ENCODE measurements at places on chromosomes 16 and 17.

DNA sequence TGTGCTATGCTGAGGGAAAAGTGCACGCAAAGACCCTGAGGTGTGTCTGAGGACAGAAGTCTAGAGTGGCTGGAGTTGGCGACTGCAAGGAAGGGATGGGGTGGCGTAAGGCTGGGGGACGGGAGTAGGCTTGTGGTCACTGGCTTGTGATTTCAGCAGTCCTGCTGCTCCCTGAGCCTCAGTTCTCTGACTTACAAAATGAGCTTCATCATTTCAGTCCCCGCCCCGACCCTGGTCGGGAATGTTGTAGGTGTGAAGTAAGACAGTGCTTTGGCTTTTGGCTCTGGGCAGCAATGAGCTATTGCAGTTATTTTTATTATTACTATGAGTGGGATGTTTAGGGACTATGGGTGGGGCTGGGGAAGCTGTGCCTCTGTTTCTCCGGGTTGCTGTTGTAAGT, 8.6 kb downstream of the ADGRG1 start:
- DNase-seq, result no peak

DNA sequence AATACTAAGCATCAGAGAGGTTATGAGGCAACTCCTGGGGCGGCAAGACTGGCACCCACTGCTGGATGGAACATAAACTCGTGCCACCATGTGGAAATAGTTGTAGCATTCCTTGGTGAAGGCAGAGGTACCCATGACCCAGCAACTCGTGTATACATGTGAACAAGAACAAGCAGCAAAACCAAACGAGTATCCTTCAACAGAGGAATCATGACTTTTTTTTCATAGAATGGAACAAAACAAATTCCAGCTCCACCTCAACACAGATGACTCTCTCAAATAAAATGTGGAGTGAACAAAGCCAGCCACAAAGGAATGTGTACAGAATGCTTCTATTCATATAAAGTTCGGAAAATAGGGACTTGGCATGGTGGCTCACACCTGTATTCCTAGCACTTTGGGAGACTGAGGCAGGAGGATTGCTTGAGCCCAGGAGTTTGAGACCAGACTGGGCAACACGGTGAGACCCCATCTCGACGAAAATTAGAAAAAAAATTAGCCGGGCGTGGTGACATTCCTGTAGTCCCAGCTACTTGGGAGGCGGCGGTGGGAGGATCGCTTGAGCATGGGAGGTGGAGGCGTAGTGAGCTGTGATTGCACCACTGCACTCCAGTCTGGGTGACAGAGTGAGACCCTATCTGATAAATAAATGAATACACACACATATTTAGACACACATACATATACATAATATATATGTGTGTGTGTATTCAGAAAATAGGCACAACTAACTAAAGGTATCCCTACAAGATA, 35.3 kb downstream of the B9D1 start:
- DNase-seq, result peak; percentile 93

GRCh38 chr17:36945959-36946725, 2.6 kb upstream of the AATF start:
- no peak for DNase-seq

- DNase-seq, result no peak
Observed at GRCh38 chr16:84953190-84953746, 58.1 kb downstream of the ZDHHC7 start.

DNA sequence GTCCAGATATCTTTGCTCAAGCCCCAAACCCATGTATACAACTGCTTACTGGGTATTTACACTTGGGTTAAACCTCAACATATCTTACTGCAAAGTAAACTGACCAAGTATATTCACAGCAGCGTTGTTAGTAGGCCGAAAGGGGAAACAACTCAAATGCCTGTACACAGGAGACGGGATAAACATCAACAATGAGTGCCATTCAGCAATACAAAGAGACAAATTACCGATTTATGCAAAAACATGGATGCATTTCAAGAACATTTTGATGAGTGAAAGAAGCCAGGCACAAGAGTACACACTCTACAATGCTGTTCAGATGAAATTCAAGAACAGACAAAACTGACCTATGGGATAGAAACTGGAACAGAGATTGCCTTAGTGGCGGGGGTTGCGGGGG, 136.3 kb upstream of the CACNG3 start:
- DNase-seq, result no peak

- no peak for DNase-seq
Observed at GRCh38 chr16:85905110-85906095, 6.4 kb downstream of the IRF8 start.

DNA sequence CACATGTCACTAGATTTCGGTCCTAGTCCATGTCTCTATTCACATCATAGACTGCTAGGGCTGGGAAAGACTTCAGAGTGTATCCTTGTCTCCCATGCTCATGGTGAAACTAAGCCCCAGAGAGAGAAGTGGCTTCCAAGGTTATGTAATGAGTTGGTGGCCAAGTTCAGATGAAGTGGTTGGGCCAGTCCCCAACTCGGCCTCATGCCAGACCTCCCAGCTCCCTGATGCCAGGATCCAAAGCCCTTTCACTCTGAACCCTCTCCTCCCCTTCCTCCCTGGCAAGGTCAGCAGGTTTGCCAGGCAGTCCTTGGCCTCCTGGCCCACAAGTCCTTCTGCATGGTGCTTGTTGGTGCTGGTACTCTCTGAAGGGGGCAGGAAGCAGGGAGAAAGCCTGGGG, 189.7 kb downstream of the AXIN2 start:
- DNase-seq, result no peak

DNA sequence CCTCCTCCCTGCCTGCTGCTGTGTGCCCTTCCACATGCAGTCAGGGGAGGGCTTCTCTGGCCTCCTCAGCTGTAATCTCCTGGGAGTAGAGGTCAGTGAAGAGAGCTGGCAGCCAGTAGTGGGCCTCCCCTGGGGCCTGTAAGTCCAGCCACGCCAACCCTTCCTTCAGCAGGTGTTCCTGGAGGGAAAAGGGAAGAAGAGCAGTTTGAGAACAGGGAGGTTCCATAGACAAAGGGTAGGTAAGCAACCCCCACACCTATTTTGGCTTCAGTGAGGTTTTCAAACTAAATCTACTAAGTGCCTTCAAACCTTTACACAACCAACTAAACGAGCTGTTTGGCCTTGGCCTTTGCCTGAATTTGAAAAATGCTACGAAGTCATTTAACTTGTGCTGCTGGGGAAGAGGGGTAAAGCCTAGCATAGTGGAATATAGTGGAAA, 14.2 kb downstream of the SNF8 start:
- no peak for DNase-seq

DNA sequence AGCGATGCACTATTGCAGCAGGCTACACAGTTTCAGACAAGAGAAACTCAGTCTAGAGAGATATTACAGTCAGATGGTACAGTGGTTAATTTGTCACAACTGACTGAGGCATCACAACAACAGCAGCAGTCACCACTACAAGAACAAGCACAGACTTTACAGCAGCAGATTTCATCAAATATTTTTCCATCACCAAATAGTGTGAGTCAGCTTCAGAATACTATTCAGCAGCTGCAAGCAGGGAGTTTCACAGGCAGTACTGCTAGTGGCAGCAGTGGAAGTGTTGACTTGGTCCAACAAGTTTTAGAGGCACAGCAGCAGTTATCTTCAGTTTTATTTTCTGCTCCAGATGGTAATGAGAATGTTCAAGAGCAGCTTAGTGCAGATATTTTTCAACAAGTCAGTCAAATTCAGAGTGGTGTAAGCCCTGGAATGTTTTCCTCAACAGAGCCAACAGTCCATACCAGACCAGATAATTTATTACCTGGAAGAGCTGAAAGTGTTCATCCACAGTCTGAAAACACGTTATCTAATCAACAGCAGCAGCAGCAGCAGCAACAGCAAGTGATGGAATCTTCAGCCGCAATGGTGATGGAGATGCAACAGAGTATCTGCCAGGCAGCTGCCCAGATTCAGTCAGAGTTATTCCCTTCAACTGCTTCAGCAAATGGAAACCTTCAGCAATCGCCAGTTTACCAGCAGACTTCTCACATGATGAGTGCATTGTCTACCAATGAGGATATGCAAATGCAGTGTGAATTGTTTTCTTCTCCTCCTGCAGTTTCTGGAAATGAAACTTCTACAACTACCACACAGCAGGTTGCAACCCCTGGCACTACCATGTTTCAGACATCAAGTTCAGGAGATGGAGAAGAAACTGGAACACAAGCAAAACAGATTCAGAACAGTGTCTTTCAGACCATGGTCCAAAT, 34.1 kb downstream of the NQO1 start:
- peak; percentile 37 for DNase-seq
